Activated CD4-positive, alpha-beta memory T cell treated with anti-CD3 and anti-CD28 coated beads for 36 hours (primary cell): ENCODE measurements at places on chromosomes 2 and 18.

DNA sequence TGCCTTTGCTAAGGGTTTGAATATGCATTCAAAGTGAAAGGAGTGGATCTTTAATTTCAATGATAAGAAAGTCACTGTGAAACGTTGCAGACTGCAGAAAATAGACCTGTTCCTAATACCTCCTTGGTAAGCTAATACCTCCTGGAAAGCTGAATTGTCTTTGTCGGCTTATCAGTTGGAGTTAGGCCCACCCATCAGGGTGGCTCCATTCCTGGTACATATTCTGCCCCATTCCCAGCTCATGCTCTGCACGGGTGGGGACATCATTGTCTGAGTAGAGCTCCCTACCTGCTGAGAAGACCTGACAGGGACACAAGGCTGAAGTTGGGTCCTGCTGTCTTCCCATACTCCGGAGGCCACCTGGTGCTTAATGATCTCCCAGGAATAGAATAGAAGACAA, 203.3 kb downstream of the EN1 start:
- no peaks in the 10 kb centered on the region for H3K4me1 ChIP-seq
- H3K36me3 ChIP-seq = no peaks in the 10 kb centered on the region
- H3K4me3 ChIP-seq = no peak overlapping the region
- no peak for DNase-seq

GRCh38 chr2:205717999-205718398, 35.7 kb downstream of the NRP2 start:
- H3K27me3 ChIP-seq = peaks cover 12% of the 10 kb centered on the region
- H3K4me3 ChIP-seq = no peak overlapping the region
- H3K27ac ChIP-seq = no peak overlapping the region
- peaks cover 2% of the 10 kb centered on the region for H3K4me1 ChIP-seq
- no peaks in the 10 kb centered on the region for H3K36me3 ChIP-seq

DNA sequence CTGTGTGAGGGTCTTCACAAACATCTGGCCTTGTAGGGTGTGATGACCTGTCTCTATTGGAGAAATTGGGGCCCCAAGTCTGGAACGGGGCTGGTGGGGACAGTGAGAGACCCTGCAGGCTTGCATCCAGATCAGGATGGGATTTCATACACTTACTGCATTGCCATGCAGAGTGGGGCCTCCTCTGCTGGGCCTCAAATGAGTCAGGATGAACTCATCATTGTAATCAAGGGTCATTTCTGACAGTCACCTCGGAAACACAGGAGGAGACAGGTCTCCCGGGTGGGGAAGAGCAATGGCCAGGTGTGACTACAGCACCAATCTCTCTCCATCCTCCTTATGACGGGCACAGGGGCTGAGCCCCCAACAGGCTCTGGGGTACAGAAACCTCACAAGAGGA, 48.1 kb upstream of the GALR1 start:
- DNase-seq = no peak
- no peaks in the 10 kb centered on the region for H3K36me3 ChIP-seq
- H3K4me3 ChIP-seq = no peak overlapping the region
- no peak overlapping the region for H3K27ac ChIP-seq
- peaks cover 1% of the 10 kb centered on the region for H3K4me1 ChIP-seq

GRCh38 chr2:142989273-142990204, 112.1 kb downstream of the KYNU start:
- DNase-seq = no peak
- H3K27me3 ChIP-seq = peaks cover 2% of the 10 kb centered on the region
- no peak overlapping the region for H3K4me3 ChIP-seq
- no peaks in the 10 kb centered on the region for H3K4me1 ChIP-seq
- no peaks in the 10 kb centered on the region for H3K36me3 ChIP-seq
- H3K27ac ChIP-seq = peak overlapping the region; percentile 6

- peak; percentile 43 for DNase-seq
- no peaks in the 10 kb centered on the region for H3K27me3 ChIP-seq
- H3K4me1 ChIP-seq = peaks cover 36% of the 10 kb centered on the region
- no peaks in the 10 kb centered on the region for H3K36me3 ChIP-seq
- H3K4me3 ChIP-seq = no peak overlapping the region
Measured at GRCh38 chr2:30217644-30218337, 13.5 kb upstream of the LBH start.

DNA sequence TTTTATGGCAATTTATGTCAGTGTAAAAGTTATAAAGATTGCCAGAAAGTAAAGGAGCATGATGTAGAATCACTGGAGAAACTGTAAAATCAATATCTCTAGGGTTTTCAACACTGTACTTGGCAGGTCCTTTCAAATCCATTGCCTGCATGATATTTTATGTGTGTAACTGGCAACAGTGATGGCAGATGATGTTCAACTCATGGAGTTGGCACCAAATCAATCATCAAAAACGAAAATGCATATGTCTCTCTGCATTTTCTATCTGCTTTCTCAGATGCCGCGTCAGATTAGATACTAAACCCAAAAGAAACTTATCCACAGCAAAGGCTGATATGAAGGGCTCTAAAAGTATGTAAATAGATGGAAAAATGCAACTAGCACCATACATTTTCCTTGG, 1395.5 kb upstream of the PIK3C3 start:
- H3K27ac ChIP-seq = no peak overlapping the region
- no peak for DNase-seq
- H3K4me3 ChIP-seq = no peak overlapping the region
- no peaks in the 10 kb centered on the region for H3K4me1 ChIP-seq
- no peaks in the 10 kb centered on the region for H3K27me3 ChIP-seq
- H3K36me3 ChIP-seq = no peaks in the 10 kb centered on the region

GRCh38 chr18:3485153-3486149, 35.5 kb downstream of the TGIF1 start:
- no peak overlapping the region for H3K27ac ChIP-seq
- H3K27me3 ChIP-seq = peaks cover 5% of the 10 kb centered on the region
- peaks cover 9% of the 10 kb centered on the region for H3K4me1 ChIP-seq
- H3K36me3 ChIP-seq = no peaks in the 10 kb centered on the region

- H3K27ac ChIP-seq = no peak overlapping the region
- peaks cover 9% of the 10 kb centered on the region for H3K4me1 ChIP-seq
- H3K4me3 ChIP-seq = no peak overlapping the region
- DNase-seq = no peak
Measured at GRCh38 chr2:174692256-174692919, 71.9 kb downstream of the CHRNA1 start.

DNA sequence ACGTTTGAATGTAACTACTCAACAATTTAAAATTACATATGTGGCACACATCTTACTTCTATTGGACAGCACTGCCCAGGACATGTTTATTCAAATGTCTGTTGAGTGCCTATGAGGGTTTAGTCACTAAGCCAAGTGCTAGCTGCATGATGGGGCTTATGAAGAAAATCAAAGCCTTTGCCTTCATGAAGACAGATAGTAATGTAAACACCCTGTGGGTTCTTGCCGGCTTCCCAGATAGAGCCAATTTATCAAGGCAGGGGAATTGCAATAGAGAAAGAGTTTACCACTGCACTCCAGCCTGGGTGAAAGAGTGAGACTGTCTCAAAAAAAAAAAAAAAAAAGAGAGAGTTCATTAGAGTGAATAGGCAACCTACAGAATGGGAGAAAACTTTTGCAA, 43.7 kb upstream of the NEB start:
- H3K36me3 ChIP-seq = peaks cover 54% of the 10 kb centered on the region
- H3K27ac ChIP-seq = no peak overlapping the region
- H3K4me3 ChIP-seq = no peak overlapping the region
- no peak for DNase-seq
- peaks cover 4% of the 10 kb centered on the region for H3K4me1 ChIP-seq

GRCh38 chr18:45690975-45691815, 32.8 kb upstream of the SLC14A1 start:
- no peak overlapping the region for H3K27ac ChIP-seq
- peaks cover 42% of the 10 kb centered on the region for H3K4me1 ChIP-seq
- H3K4me3 ChIP-seq = no peak overlapping the region
- H3K27me3 ChIP-seq = peaks cover 6% of the 10 kb centered on the region

DNA sequence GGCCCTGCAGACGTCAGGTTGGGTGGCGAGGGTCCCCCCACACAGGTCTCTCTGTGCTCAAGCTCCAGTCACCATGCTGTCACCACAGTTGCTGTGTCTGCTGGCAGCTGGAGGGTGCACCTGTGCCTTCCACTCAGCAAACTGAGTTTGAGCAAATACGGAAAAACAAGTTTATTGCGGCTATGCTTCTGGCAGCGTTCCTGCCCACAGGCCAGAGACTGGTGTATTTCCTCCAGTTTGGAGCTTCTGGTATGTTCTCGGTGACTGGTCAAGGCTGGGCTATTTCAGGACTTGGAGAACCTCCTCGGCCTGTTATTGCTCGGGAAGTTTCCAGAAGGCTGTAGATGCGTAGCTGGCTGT, 132.6 kb downstream of the SEPTIN10 start:
- no peaks in the 10 kb centered on the region for H3K27me3 ChIP-seq
- DNase-seq = no peak
- H3K36me3 ChIP-seq = no peaks in the 10 kb centered on the region
- no peak overlapping the region for H3K4me3 ChIP-seq
- no peak overlapping the region for H3K27ac ChIP-seq

DNA sequence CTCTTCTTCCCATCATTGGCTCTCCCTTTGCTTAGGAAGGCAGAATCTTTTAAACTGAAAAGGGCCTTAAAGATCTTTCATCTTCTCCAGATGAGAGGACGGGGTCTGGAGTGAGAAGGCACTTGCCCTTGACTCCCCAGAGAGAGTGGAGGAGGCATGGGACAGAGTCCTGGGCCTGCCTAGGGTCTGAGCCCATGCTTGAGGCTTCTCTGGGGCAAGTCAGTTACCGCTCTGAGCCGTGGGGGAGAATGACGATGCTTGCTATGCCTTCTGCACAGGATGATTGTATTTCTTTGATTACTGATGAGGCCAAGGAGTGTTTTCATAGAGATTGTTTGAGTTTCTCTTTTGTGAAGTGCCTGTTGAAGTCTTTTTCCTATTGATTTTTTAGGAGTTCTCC, 921 bp downstream of the PLB1 start:
- peaks cover 2% of the 10 kb centered on the region for H3K27me3 ChIP-seq
- H3K27ac ChIP-seq = no peak overlapping the region
- no peak for DNase-seq

DNA sequence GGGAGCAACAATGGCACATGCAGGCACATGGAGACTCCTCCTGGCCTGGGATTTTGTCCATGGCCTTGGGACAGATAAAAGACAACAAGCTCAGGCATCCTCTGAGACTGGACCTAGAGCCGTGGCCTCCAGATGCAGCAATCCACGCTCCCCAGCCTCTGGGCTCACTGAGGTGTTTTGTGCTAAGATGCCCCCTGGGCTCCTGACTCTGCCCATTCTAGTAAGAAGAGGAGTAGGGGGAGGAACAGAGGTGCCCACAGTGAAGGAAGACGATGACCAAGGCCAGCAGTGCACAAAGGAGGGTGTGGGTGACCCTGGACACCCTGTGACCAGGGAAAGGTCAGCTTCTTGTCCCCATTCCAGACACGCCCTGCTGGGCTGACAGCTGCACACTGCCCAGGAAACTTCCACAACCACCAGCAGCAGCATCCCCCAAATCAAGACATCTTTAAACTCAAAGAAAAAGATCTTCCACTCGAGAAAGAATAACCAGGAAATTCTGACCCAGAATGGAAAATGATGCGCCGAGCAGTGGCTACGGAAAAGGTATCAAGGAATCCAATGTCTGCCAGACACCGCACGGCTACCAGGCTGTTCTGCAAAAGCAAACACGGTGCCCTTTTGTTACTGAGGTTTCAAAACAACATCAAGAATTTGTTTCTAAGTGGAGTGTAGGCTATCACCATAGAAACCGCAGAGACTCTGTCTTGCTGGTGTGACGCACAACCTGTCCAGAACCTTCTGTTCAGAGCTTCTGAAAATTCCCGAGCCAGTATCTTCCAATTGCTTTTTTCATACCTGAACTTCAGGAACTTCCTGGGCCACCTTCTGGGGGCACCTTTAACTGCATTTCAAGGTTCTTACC, 65.5 kb downstream of the ZNF516 start:
- peaks cover 2% of the 10 kb centered on the region for H3K27me3 ChIP-seq
- H3K27ac ChIP-seq = no peak overlapping the region
- no peak overlapping the region for H3K4me3 ChIP-seq
- no peaks in the 10 kb centered on the region for H3K4me1 ChIP-seq
